ENCODE measurements at places on chromosomes 12 and 14. TPM values are rescaled to one million over a fixed set of nuclear protein-coding genes. Genes with fewer than 3 reads are reported as not detected.

GRCh38 chr14:101554991-101555668 is 6.2 kb upstream of the DIO3 start:
- DNase-seq: no peak

Gene DTX3
- 42.9 TPM for total RNA-seq

DNA sequence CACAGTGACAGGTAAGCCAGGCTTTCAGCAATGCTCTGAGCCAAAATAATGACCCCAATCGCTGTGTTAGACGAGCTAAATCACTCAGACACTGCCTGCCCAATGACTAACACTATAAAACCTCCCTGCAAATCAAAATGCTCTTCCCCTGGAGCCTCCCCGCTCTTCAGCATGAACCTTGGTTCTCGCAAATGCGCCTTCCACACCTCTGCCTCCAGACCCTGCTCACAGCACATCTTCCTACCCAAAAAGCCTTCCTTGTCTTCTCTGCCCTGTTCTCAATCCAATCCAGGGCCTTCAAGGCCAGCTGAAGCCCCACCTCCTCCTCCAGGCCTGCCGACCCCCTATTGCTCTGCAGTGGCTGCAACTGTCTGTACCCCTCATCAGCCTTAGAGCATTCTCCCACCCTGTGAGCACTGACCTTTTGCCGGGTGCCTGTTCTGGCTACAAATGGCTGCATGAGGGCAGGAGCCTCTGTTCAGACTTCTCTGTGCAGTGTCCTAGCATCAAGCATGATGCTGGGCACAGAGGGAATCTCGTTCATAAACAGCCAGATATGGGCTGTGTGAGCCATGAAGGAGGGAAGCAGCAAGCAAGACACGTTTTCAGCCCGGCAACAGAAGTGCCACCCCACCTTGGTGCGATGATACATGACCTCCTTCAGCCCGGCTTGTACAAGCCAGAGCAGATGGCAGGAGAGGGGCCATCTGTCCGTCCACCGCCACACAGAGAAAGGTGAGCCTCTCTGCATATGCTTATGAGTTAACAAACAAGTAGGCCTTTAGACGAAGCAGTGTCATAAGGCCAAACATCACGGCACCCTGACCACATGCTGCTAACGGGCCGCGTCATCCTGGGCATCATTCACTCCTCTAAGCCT is 64.5 kb upstream of the DDX11 start:
- peak; percentile 38 for DNase-seq

GRCh38 chr12:104485651-104486362 is 29.1 kb downstream of the CHST11 start:
- no peak for DNase-seq

DNA sequence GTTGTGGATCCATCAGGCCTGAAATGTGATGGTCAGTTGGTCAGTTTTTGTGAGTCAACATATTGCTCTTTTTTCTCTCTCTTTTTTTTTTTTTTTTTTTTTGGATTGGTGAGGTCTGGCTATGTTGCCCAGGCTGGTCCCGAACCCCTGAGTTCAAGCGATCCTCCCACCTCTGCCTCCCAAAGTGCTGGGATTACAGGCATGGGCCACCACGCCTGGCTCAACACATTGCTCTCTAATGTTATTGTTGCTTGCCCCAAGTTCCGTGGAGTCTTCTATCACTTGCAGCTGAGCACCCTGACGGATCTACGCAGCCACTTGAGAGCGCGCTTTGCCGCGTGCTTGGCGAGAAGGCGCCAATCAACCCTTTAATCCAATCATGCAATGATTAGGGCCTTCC is 69.5 kb upstream of the DIO3 start:
- DNase-seq: peak; percentile 20

- DNase-seq: no peak
Observed at GRCh38 chr12:121391619-121392324, 8.1 kb upstream of the RNF34 start.

DNA sequence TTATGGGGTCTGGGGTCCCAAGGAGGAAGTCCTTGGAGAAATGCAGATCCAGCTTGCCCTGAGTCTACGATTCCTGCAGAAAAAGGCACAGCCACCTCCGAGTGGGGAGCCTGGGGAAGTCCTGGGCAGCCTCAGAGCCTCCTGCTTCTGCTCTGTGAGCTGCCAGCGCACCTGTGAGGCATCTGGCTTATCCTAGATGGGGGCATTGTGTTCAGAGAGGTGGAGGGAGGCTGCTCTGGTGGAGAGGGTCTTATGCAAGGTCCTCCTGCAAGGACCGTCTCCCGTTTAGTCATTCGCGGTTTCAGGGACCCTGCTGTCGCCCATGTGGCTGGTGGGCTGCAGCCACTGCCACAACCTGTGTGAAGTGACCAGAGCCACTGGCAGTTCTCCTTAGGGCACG is 53.0 kb upstream of the PRMT8 start:
- DNase-seq: no peak

Gene CCDC177
- not detected for total RNA-seq

Gene VWF
- 64.2 TPM for total RNA-seq

- DNase-seq: no peak
Observed at GRCh38 chr12:96452261-96452922, 37.0 kb upstream of the CFAP54 start.

- DNase-seq: no peak
Observed at GRCh38 chr12:93943780-93944179, 204.6 kb upstream of the PLXNC1 start.

- DNase-seq: peak; percentile 95
Observed at GRCh38 chr12:7092229-7092985, at the start of gene C1R. Gene C1R, minus strand, starts transcription at chr12:7092445. Its CDS starts 57 bp downstream, at chr12:7092388.

Gene PROX2
- total RNA-seq: 0.16 TPM

Data from sigmoid colon (tissue), 7 donors.